Activated CD8-positive, alpha-beta memory T cell treated with anti-CD3 and anti-CD28 coated beads for 36 hours (primary cell): ENCODE measurements at places on chromosomes 13 and 19. TPM values are rescaled to one million over a fixed set of nuclear protein-coding genes. Genes with fewer than 3 reads are reported as not detected.

The CGB2 gene
- not detected for total RNA-seq

The IGFL2 gene
- total RNA-seq, result not detected

The CILP2 gene
- 0.15 TPM for total RNA-seq

The P2RY11 gene
- total RNA-seq, result 68.9 TPM

The HSH2D gene
- 11.8 TPM for total RNA-seq

The OR4F17 gene
- total RNA-seq, result not detected

The CGB1 gene
- not detected for total RNA-seq

The TLE2 gene
- 3.8 TPM for total RNA-seq

The NLRP11 gene
- 0.06 TPM for total RNA-seq

The TTC9B gene
- total RNA-seq, result not detected

The MYPOP gene
- 6.0 TPM for total RNA-seq

The ZNF540 gene
- 1.2 TPM for total RNA-seq

The ARHGAP33 gene
- 12.0 TPM for total RNA-seq

The SIRT6 gene
- total RNA-seq, result 34.0 TPM

The PRSS57 gene
- not detected for total RNA-seq

The HIF3A gene
- not detected for total RNA-seq
